ENCODE measurements at places on chromosomes 12 and 14. TPM values are rescaled to one million over a fixed set of nuclear protein-coding genes. Genes with fewer than 3 reads are reported as not detected.

DNA sequence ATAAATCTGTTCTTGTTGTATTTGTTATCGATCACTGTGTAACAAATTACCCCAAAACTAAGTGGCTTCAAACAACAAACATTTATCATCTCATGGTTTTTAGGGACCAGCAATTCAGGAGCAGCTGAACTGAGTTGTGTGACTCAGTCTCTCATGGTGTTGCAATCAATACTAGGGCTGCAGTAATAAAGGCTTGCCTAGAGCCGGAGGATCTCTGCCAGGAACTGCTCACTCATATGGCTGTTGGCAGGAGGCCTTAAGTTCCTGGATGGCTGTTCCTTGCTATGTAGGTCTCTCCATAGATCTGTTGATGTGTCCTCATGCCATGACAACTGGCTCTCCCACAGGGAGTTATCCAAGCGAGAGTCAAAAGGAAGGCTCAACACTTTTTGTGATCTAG lies 3.8 kb upstream of the PSMC6 start:
- DNase-seq, result peak; percentile 89

DNA sequence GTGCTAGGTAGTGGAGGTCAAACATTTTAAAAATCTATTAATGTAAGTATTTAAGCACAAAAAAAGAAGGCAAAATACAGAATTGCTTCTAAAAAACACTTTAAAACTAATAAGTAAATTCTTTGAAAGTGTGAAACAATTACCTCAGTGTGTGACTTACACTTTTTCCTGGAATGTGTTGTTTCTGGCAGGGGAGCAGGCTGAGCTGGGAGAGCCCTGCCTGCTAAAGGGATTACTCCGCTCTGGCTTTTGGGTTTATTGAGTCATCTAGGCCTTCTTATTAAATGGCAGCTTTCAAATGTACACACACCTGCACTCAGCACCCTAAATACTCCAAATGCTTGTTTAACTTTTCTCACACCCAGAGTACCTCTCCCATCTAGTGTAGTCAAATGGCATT lies 279.8 kb downstream of the AKAP6 start:
- peak; percentile 79 for DNase-seq

GRCh38 chr14:36319899-36320199 lies 588 bp downstream of the MBIP start:
- DNase-seq, result no peak

GRCh38 chr12:27807063-27807703 lies 27.1 kb upstream of the MANSC4 start:
- DNase-seq, result no peak

DNA sequence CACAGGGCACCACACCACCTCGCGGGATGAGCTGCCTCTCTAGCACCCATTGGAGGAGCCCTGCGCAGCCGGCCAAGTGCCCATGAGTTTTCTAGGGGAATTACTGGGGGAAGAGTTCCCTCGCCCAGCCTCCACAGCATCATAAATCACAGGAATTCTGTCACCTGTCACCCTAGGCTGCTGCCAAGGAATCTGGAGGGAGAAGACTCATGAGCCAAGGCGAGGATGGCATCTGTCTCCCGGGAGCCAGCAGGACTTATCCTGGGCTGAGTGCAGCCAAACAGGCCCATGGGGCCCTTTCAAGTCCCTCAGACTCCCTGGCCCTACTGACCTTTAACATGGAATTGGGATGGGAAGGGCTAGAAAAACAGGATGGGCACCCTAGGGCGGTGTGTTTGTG lies 7.8 kb upstream of the OTUB2 start:
- no peak for DNase-seq

DNA sequence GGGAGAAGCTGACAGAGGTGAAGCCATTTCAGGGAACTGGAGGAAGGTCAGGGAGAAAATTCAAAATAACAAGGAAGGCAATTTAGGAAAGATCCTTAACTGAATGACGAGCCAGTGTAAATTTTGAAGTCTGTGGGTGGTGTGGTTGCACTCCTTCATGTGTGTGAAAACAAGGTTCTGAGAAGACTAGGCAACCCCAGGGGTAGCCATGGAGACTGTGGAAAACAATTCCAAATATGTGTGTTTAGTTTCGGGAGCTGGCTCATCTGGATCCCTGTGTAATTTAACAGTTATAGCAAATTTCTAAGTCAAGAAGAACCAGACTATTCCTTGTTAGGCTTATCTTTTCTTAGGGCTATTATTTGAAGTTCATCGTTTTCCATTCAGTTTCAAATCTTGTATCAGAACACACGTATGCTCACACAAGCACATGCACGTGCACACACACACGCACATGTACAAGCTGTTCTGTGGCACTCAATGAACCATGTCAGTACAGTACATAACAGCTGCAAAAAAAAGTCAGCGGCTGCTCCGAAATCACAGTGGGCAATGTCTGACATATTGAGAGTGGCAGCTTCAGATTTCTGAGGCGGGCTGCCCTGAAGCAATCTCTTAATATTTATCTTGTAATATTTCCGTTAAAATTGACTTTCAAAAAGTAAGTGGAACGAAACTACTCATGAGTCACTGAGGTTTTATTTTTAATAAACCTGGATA lies 411.2 kb downstream of the AEBP2 start:
- DNase-seq, result no peak

DNA sequence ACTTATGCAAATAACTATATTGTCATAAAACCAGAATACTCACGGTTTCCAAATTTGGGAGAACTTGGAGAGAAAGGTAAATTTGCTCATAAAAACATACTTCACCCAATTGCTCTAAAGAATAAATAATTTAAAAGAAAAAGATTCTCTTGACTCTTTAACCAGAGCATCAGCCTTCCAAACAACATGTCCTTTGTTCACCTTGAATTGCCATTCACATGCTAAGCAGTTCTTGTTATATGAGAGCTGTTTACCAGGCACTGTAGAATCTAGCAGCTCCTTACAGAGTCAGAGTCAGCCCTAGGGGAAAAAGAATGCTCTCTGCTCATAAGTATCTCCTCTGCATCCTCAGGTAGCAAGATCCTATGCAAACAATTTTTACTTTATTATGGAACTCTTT lies 10.2 kb downstream of the SLCO1A2 start:
- DNase-seq, result no peak

GRCh38 chr12:40921563-40922163 lies 229.4 kb downstream of the CNTN1 start:
- no peak for DNase-seq

GRCh38 chr12:74317078-74317601 lies 220.5 kb upstream of the ATXN7L3B start:
- peak; percentile 20 for DNase-seq

GRCh38 chr12:51893786-51894185 lies 5.9 kb downstream of the ANKRD33 start:
- no peak for DNase-seq

GRCh38 chr12:26152507-26153102 lies 27.8 kb upstream of the BHLHE41 start:
- no peak for DNase-seq

DNA sequence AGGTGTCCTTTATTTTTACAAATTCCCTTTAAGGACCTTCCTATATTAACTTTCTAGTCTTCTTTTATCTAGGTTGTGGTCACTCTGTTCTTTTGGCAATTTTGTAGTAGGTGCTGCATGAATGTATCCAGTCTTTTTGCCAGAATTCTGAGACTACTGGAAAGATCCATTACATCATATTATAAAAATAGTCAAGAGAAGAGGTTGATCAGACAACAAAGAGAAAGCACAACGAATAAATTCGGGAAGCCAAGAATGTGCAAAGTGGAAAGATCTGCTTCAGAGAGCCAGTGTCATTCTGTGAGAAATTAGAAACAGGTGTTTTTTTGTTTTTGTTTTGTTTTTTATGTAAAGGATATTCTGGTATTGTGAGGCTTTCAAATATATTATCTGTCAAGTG lies 15.8 kb upstream of the SLC16A7 start:
- no peak for DNase-seq

DNA sequence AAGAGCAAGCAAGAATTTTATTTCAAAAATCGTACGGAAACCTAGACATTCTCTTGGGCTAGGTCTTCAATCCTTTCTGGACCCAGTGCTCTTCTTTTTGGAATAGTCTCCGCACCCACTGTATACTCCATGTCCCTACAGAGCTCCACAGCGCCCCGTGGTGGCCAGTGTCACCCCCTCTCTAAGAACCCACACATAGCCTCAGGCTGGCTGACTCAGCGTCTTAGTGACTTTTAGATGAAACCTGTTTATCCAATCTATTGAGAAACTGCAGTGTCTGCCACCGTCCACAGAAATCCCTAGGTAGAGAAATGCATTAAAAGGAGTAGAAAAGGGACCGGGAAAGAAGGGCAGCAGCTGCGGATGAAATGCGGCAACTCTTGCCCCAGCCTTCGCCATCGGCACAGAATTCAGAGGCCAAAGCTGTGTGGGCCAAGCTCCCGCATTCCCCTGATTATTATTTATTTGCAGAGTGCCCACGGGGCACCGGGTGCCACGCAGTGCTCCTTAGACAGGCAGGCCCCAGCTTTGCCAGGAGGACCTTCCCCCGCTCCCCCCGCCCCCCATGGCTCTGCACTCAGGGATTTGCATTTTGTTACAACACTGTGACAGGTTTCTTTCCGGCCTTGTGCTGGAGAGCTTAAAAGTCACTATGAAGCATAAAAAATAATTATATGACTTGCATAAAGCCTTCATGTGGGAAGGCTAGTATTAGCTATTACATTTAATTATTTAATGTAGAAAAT lies 170.1 kb upstream of the FKBP4 start:
- peak; percentile 36 for DNase-seq

GRCh38 chr14:44576356-44576755 lies 69.3 kb upstream of the FSCB start:
- no peak for DNase-seq

DNA sequence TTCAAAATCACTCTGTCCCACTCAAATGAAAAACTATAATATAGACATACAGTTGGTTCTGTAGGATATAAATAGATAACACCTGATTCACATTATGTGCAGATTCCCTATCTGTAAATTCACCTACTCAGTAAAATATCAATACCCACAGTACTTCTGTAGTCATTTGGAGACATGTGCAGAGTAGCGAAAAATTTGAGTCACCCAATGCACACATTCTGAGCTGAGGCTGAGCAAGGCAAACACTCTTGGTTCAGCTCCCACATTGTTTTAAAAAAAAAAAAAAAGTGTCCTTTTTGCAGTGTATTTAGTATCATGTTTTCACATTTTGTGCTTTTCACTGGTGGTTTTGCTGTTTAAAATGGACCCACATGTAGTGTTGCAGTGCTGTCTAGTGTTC lies 27.3 kb upstream of the BBS10 start:
- DNase-seq, result no peak

GRCh38 chr12:124456652-124457152 lies 110.7 kb downstream of the NCOR2 start:
- no peak for DNase-seq

DNA sequence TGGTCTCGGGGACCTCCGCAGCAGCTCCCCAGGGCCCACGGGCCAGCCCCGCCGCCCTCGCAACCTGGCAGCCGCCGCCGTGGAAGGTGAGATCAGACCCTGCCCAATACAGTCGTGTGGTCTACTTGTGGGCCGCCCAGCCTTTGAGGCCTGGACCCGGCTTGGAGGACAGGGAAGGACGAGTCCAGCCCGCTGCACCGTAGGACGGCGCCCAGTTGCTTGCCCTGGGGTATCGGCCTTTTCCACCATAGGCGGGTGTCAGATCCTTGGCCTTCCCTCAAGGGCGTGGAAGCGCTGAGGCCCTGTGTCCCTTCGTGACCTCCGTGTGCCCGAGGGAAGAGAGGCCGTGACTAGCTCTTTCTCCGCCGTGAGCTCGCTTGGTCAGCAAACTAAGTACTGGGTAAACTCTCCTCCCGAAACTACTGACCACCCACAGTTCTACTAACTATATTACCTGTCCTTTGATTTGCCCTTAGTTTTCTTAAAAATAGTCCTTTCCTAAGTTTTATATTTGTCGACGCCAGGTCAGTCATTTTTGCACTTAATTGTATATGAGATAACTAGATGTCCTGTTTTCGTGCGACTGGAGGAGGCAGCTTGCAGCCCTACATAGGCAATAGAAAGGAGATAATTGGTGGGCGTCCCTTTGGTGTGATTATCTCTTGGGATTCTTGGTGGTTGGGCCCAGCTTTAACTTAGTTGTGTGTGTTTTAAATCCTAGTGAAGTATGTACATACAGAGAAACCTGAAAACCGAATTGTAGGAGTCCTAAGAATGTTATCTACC lies 757 bp downstream of the SLC25A3 start:
- peak; percentile 12 for DNase-seq

GRCh38 chr14:65151609-65151956 lies 49.3 kb upstream of the MAX start:
- DNase-seq, result no peak

GRCh38 chr14:68282479-68283377 lies 463.1 kb downstream of the RAD51B start:
- no peak for DNase-seq

GRCh38 chr14:22381766-22382165 lies 207.3 kb downstream of the DAD1 start:
- DNase-seq, result no peak

GRCh38 chr12:74903522-74903921 lies 306.1 kb downstream of the KCNC2 start:
- DNase-seq, result no peak

DNA sequence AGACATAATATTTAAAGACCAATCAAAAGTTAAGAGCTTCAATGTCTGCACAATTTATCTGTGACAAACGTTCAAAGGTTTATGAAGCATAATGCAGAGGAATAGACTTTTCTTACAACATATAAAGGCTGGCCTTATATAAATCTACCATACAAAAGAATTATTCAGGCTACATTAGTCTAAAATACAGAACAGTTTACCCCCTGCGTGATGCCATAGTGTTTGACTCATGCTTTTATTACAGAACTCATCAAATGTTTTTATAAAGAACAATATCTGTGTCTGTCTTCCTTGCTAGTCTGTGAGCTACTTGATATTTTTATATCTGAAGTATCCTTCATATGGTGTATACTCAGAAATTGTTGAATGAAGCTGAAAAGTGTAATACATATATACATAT lies 1084.5 kb upstream of the FLRT2 start:
- no peak for DNase-seq

DHRS4 gene
- 35.9 TPM for total RNA-seq

PACS2 gene
- total RNA-seq, result 23.1 TPM

WNT1 gene
- total RNA-seq, result not detected

MGAT2 gene
- total RNA-seq, result 39.1 TPM

TSPAN19 gene
- total RNA-seq, result not detected

CLEC14A gene
- not detected for total RNA-seq

CLEC4C gene
- total RNA-seq, result not detected

REC8 gene
- total RNA-seq, result 0.66 TPM

DNAI7 gene
- total RNA-seq, result not detected

RTL1 gene
- not detected for total RNA-seq

OR4E2 gene
- total RNA-seq, result not detected

SP1 gene
- total RNA-seq, result 22.3 TPM

KRT77 gene
- not detected for total RNA-seq

RNASE7 gene
- not detected for total RNA-seq

PRKD1 gene
- 8.3 TPM for total RNA-seq

SLC6A15 gene
- 0.30 TPM for total RNA-seq

TOMM20L gene
- not detected for total RNA-seq

TMEM30B gene
- total RNA-seq, result not detected

All from MG63 (cell line).